ENCODE measurements at places on chromosomes 7 and 10.

- no peak for DNase-seq
These were observed 31.3 kb upstream of the NME8 start for GRCh38 chr7:37816922-37817590.

DNA sequence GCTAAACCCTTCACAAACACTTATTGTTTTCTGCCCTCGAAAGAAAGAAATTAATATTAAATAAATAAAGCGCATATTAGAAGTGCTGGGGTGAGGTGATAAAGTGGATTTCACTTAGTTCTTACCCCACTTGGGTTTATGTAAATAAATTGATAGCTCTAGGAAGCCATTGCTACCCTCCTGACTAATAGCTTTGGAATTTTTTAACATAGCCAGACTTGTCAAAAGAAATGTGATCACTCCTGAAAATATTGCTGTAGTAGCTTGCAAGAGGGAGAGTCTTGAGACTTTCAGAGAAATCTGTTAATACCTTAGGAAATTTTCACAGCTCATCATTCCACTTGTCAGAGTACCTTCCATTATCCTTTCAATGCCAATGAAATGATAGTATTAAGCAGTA, 7.6 kb downstream of the ARL5B start:
- peak; percentile 76 for DNase-seq

GRCh38 chr7:134071355-134072331, 55.5 kb upstream of the LRGUK start:
- DNase-seq: no peak

DNA sequence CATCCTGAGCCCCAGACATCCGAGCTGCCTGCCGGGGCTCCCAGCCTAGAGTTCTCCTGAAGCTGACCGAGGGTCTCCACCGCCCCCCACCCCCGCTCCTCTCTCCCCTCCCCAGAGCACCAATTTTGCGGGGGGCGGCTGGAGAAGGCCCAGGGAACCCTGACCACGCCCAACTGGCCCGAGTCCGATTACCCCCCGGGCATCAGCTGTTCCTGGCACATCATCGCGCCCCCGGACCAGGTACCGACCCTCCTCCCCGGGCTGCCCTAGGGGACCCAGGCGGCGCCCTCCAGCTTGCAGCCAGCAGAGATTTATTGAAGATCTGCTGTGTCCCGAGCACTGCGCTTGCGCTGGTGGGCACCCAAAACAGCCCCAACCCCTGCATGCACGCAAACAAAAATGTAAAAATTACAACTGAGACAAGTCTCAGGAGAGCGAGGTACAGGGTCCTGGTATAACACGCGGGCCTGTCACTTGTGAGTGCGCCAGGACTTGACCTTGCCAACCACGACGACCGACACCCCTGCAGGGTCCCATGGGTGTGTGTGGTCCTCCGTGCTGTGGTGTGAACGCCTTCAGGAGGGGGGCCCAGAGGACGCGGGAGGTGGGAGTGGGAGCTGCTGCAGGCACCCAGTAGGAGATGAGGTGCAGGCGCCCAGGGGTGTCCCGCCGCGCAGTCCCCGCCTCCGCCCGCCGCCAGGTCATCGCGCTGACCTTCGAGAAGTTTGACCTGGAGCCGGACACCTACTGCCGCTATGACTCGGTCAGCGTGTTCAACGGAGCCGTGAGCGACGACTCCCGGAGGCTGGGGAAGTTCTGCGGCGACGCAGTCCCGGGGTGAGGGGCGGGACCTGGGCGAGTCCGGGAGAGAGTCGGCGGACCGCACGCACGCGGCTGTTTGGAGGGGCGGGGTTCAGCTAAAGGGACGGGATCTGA, 3.1 kb downstream of the PCOLCE start:
- peak; percentile 40 for DNase-seq

GRCh38 chr10:132606031-132606491, 68.5 kb downstream of the INPP5A start:
- no peak for DNase-seq

GRCh38 chr7:151141311-151141854, 26.1 kb downstream of the GBX1 start:
- DNase-seq: no peak

GRCh38 chr10:91163269-91163868, 57.1 kb upstream of the PCGF5 start:
- peak; percentile 74 for DNase-seq

- DNase-seq: no peak
These were observed 121.0 kb downstream of the EPC1 start for GRCh38 chr10:32225976-32226375.

DNA sequence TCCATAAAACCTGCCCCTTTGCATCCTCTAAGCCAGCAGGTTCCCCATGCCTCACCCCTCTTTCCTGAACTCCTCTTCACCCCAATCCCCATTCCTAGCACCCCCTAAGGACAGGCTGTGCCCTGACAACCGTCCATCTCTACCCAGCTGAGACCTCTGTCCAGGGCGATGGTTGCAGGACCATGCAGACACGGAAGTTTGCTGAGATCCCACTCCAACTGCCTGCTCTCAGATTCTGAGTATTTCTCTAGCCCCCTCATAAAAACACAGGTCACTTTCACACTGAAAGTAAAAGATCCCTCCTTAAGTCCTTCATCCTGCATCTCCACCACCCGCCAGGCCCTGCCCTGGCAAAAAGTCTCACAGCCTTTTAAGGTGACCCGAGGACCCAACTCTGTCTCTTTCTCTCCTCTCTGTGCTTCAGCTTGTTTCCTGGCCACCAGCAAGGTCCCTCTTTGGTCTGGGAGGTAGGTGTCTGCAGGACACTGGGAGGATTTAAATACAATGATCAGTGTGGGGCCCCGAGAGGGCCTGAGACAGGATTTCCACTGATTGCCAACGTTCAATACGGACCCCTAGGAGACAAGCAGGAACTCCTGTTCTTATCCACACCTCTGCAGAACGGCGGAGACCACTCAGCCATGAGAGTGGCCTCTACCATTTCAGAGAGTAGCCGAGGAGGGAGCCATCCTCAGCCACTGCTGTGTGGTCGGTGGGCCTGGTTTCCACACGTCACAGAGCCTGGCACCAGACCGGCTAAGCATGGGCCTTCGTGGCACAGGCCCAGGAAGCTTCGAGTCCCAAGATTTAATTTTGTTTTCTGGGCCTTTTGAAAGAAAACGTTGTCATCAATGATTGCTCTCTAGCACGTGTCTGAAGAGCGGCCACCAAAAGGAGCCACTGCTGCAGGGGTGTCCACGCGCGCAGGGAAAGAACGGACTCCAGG, 27.9 kb downstream of the CALML3 start:
- no peak for DNase-seq

- DNase-seq: no peak
These were observed 179.2 kb upstream of the AUTS2 start for GRCh38 chr7:69418869-69419670.

DNA sequence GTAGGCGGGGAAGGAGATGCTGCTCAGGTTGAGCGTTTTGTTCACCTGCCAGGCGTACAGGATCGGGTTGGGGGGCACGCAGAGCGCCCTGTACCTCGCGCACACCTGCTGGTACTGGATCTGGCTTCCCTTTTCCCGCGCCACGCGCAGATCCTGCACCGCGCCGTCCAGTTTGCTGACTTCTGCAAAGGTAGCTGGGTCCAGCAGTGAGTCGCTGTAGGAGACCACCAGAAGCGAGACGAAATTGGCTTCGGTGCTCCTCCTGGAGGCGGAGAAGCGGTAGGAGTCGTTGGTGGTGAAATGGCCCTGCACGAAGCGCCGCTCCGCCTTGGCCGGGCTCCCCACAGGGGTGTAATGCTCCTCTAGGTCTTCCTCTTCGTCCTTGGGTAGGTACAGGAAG, 90.7 kb upstream of the RAB18 start:
- no peak for DNase-seq

DNA sequence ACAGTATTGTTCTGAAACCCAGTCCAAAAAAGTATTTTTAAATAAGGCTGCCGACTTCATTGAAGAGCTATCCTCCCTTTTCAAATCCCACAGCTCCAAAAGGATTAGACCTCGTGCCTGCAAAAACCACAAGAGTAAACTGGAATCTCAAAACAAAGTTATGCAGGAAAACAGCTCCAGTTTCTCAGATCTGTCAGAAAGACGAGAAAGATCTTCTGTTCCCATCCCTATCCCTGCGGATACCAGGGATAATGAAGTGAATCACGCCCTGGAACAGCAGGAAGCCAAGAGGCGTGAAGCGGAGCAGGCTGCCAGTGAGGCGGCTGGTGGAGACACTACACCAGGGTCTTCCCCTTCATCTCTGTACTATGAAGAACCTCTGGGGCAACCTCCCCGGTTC, 12.6 kb downstream of the MYPN start:
- peak; percentile 43 for DNase-seq

GRCh38 chr7:28083164-28083997, 97.2 kb downstream of the JAZF1 start:
- peak; percentile 78 for DNase-seq

- no peak for DNase-seq
These were observed 3.7 kb upstream of the UPP1 start for GRCh38 chr7:48085433-48085791.

DNA sequence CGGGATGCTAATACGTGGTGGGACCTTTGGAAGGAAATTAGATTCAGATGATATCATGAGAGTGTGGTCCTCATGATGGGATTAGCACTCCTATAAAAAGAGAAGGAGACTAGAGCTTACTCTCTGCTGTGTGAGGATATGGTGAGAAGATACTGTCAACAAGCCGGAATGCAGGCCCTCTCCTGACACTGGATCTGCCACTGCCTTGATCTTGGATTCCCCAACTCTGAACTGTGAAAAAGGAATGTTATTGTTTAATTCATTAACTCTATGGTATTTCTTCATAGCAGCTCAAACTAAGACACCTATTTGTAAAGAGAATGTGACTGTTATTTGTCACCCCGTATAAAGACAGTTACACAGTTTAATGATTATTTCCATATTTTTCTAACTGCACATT, 1227.5 kb upstream of the C7orf33 start:
- no peak for DNase-seq

- no peak for DNase-seq
These were observed 49.6 kb upstream of the CAV2 start for GRCh38 chr7:116449950-116450349.

DNA sequence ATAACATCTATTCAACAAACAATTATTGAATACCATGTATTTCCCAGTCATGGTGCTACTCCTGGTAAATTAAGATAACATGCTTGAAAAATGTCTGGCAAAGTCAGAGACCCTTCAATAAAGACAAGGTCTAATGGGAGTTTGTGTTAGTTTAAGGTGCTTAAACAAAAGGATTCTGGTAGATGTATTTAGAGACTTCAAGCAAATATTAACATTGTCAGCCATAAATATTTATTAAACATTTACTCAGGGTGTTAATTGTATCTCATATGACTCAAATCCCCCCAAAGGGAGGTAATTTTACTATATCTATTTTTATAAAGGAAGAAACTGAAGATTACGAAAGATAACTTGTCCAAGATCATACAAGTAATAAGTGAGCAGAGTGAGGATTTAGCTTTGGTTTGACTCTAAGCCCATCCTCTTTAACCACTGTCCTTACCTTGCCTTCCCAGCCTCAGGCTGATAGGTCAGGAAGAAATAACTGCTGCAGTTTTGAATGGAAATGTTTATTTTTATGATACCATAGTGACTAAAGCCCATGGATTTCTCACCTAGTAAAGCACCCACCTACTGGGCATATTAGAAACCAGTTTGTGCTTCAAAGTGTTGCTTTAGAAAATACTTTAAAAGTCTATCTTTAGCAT, 215.4 kb downstream of the COBL start:
- no peak for DNase-seq

GRCh38 chr7:105954711-105955110, 8.4 kb upstream of the CDHR3 start:
- DNase-seq: no peak

GRCh38 chr10:89785095-89785494, 83.7 kb downstream of the KIF20B start:
- no peak for DNase-seq

GRCh38 chr7:126426652-126427051, 826.1 kb downstream of the GRM8 start:
- no peak for DNase-seq

GRCh38 chr10:73909540-73910115, 1.3 kb upstream of the PLAU start:
- peak; percentile 80 for DNase-seq

- DNase-seq: no peak
These were observed 76.7 kb upstream of the VKORC1L1 start for GRCh38 chr7:65796205-65796604.

GRCh38 chr10:51876503-51876902, 177.1 kb upstream of the CSTF2T start:
- no peak for DNase-seq

GRCh38 chr10:58967551-58968388, 208.7 kb upstream of the PHYHIPL start:
- DNase-seq: peak; percentile 6

GRCh38 chr7:80124526-80125264, 9.9 kb upstream of the GNAI1 start:
- no peak for DNase-seq

GRCh38 chr10:115026746-115027140, 66.4 kb upstream of the ATRNL1 start:
- no peak for DNase-seq

DNA sequence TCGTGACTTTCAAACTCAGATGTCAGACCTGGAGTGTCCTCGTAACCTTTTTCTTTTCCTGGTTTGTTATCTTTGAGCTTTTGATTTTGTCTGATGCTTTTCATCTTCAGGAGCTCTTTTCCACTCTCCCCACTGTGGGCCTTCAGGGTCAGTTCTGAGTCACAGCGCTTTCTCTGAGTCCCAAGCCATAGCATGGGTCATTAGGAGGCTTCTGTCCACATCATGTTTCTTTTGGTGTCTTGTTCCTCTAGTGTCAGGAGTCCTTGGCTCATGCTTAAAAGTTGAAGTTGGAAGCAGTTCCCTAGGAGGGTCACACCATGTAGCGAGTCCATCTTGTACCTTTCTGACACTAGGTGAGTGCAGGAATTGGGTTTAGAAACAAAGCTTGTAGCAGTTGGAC, 40.3 kb downstream of the DAGLB start:
- DNase-seq: no peak
